WERI-Rb-1 (cell line): ENCODE measurements at places on chromosomes 3 and 15.
A peak's percentile ranks its signal among the peaks of the same experiment; 100 is the strongest.

- no peak for DNase-seq
Measured at GRCh38 chr3:45555086-45555591, 39.4 kb upstream of the LIMD1 start.

- peak; percentile 88 for DNase-seq
Measured at GRCh38 chr15:31300981-31301672, 25.5 kb upstream of the KLF13 start.

GRCh38 chr3:1752205-1752604 lies 346.5 kb upstream of the CNTN4 start:
- no peak for DNase-seq

DNA sequence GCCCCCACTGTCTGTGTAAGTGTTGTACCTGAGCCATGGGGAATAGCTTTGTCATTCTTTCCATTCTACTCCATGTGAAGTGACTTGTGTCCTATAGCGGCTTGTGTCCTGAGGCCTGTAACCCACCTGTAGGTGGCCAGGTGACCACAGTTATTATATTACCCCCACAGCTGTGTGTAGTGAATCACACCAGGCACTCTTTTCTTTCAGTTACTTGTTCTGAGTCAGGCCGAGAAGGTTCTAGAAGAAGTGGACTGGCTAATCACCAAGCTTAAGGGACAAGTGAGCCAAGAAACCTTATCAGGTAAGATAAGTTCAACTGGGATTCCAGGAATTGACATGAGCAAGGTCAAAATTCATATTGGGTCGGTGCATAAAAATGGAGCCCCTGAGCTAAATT lies 29.2 kb downstream of the POLG start:
- DNase-seq: no peak

- peak; percentile 27 for DNase-seq
Measured at GRCh38 chr15:68271854-68272471, 5.6 kb upstream of the FEM1B start.

GRCh38 chr3:177633671-177634207 lies 436.5 kb upstream of the TBL1XR1 start:
- DNase-seq: no peak

DNA sequence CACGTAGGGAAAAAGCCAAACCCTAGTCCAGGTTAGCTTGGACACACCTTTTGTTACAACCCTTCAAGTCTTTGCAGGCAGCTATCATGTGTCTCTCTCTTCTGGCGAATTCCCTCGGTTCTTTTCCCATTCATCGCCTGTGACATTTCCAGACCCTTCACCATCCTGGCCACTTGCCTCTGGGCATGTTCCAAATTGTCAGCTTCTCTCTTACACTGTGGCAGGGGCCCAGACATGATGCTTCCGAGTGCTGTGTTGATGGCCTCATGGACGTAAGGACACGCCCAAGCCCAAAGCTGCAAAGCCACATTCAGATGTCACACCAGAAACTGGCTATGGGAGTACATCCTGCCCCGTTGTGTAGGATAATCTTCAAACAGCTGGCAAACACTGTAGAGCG lies 58.5 kb downstream of the ISG20 start:
- no peak for DNase-seq

DNA sequence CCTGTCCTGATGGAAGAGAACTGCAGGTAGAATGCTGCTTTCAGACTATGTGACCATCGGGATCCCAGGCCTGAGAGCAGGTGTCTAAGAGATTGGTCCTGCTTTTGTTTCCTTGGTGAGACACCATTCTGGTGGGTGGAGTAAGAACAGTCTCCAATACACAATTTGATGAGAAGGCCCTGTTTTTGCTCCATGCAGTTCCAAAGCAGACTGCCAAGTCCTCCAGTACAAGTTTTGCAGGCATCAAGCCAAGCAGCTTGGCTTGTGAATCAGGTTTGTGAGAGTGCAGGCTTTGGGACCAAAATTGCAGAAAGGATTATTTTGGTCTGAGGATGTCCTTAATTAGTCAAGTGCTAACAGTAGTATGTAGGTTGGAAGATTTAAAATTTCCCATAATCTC lies 381.6 kb downstream of the FOXP1 start:
- DNase-seq: no peak

GRCh38 chr3:88742106-88742505 lies 365.3 kb upstream of the EPHA3 start:
- no peak for DNase-seq

- DNase-seq: no peak
Measured at GRCh38 chr15:36948982-36949381, 151.4 kb downstream of the MEIS2 start.

GRCh38 chr3:126525853-126526667 lies 2.1 kb downstream of the CHST13 start:
- no peak for DNase-seq

- no peak for DNase-seq
Measured at GRCh38 chr3:52422669-52423068, 22.2 kb downstream of the SEMA3G start.

DNA sequence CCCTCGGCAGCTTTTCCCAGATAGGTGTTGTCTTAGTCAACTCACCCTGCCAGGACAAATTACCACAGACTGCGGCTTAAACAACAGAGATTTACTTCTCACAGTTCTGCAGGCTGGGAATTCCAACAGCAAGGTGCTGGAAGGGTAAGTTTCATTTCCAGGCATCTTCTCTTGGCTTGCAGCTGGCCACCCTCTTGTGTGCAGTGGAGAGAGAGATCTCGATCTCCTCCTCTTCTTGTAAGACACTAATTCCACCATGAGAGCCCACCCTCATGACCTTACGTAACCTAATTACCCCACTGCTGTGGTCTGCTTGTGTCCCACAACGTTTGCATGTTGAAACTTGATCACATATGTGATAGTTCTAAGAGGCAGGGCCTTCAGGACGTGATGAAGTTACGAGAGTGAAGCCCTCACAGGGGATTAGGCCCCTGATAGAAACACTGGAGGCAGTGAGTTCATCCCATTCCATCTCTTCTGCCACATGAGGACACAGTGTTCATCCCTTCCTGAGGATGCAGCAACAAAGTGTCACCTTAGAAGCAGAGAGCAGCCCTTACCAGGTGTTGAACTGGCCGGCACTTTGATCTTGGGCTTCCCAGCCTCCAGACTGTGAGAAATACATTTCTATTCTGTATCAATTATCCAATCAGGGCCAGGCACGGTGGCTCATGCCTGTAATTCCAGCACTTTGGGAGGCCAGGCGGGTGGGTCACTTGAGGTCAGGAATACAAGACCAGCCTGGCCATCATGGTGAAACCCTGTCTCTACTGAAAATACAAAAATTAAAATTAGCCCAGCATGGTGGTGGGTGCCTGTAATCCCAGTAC lies 247.7 kb downstream of the PLCL2 start:
- no peak for DNase-seq

DNA sequence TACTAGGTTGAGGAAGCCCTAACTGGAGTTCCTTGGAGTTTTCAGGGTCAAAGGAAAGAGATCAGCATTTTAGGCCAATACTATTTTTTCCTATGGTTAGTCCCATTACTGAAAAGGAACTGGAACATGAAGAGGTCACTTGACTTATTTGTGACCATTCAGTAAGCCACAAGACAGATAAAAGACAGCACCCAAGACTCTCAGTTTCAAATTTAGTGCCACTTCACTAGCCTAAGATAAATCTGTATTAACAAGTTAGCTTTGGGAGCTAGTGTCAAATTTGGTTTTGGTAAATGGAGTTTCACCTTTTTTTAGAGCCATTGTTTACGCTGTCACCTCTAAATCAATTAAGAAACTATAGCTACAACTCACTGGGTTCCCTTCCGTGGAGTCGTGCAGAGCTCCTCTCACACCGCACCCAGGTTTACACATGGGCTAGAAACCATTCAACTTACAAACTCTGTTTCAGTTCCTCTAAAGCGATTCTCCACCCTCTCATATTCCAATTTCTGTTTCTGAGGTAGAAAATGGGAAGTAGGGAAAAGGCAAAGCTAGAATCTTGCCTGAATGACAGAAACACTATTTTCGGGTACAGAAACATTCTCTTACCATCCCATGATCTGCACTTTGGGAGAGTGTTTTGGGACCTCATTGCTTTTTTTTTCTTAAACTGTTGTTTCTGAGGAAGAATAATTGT lies 14.4 kb downstream of the CCDC32 start:
- no peak for DNase-seq

DNA sequence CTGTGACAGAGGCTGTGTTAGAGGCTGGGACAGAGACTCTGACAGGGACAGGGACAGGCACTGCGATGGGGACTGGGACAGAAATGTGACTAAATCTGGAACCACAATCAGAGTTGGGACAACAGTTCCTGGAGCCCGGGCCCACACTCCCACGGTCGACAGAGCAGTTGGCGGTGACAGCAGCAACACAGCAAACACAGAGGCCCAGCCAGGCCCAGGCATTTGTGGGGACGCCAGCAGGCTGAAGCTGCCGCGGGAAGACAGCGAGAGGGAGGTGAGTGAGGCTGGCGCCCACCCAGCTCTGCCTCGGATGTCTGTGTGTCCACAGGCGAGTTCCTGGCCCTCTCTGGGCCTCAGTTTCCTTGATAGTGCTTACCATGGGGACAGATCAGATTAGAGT lies 9.3 kb upstream of the HCN4 start:
- DNase-seq: no peak

DNA sequence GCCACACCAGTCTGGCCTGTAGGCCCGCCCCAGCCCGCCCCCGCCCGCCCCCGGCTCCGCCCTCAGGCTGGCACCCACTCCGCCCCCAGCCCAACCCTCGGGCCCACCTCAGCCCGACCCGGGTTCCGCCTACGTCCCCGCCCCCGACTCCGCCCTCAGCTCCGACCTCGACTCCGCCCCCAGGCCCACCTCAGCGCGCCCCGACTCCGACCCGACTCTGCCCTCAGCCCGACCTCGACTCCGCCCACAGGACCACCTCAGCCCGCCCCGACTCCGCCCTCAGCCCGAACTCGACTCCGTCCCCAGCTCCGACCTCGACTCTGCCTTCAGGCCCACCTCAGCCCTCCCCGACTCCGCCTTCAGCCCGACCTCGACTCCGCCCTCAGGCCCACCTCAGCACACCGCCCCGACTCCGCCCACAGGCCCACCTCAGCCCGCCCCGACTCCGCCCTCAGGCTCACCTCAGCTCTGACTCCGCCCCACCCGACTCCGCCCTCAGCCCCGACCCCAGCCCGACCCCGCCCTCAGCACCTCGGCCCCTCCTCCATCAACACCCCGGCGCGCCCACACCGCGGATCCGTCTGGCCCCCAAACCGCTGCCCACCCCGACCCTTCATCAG lies at the start of gene RAB43:
Gene RAB43, minus strand, starts transcription at position 13 of the 620 bp plus-strand sequence. CDS start 315 bp downstream, outside the sequence.
- DNase-seq: peak; percentile 87

DNA sequence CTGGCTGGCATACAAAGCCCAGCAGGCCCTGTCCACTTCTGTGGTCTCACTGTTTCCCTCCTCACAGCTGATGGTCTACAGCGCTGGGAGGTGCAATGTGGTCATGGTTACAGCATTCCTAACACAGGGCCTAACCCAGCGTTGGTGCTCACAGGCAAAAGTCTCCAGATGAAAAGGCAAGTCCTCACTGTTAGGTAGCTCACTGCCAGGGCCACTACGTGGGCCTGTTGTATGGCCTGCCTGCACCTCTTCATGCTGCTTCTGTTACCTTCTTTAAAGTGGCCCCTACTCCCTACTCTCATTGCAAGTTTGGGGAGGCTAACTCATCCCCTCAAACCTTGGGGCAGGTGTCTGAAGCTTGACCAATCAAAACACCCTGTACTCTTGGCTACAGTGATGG lies 31.3 kb downstream of the CCDC13 start:
- DNase-seq: no peak

GRCh38 chr3:183261151-183261724 lies 8.2 kb downstream of the B3GNT5 start:
- DNase-seq: no peak

- no peak for DNase-seq
Measured at GRCh38 chr3:30914696-30915095, 20.2 kb upstream of the GADL1 start.

- DNase-seq: no peak
Measured at GRCh38 chr15:64950888-64951287, 38.8 kb downstream of the SPG21 start.

GRCh38 chr15:42031198-42031915 lies 10.5 kb upstream of the PLA2G4E start:
- no peak for DNase-seq

DNA sequence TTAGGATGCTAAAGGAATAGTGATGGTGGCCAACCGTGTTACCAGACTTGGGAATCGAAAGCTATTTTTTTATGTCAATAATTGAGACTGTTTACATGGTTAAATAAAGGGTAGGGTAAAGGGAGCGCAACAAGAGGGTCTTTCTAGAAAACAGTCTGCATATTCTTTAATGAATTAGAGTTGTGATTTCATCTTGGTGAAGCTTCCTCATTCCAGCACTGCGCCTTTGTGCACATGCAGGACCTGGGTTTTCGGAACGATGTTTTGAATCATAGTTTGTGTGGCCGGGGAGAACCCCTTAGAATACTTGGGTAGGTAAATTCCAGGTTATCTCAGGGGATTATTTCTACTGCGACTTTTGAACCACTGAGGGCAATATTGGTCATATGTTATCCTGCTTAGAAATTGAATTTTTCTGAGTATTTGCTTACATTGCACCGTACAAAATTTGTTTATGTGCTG lies 1.3 kb downstream of the PIK3CA start:
- DNase-seq: no peak

DNA sequence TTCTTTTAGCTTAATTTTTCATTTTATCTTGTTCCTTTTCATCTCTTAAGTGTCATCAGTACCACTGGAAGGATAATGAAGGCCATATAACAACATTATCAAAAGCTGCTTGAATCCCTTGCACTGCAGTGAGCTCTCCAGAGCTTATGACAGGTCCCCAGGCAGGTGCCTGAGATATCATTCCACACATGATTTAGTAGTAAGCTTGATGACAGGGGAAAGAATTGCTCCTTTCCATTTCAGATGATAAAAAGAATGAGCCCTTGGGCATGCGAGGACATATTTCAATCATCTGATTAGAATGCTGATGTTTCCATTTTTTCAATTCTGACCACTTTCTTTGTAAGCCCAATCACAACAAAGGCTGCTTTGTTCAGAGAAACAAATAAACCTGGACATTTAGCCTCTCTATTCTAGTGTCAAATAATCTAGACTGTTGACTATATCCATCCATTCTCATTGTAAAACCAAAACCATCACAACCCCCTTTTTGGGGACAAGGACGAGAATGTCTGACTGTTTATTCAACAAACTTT lies 567.8 kb downstream of the IGSF11 start:
- no peak for DNase-seq

DNA sequence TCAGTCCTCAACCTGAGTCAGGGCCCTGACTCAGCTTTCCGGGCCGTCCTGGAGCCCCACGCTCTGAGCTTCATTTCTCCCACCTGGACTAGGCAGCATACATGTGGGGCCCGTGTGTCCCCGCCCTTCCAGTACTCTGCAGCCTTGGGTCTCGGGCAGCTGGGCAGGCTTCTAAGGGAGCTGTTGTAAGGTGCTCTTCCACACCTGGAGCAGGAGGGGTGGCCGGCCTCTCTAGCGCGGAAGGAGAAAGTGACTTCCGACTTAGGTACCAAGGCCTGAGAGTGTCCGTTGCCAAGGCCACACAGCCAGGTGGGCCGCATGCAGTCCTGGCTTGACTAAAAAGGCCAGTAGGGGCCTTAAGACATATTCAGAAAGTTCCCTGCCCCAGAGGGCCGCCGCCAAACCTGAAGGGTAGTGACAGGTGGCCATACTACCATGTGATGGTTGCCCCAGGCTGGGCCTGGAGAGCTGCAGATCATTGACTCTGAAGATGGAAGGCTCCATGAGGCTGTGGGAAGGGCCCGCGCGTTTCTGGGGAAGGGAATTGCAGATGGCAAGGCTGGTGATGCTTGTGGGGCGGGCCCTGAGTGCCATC lies 9.4 kb upstream of the SEMA3B start:
- no peak for DNase-seq
